Right atrium auricular region (tissue), 2 donors: ENCODE measurements at places on chromosomes 11 and 22. TPM values are rescaled to one million over a fixed set of nuclear protein-coding genes. Genes with fewer than 3 reads are reported as not detected.

GRCh38 chr22:24190159-24190540 lies 8.9 kb downstream of the SUSD2 start:
- H3K27me3 ChIP-seq, result no peaks in the 10 kb centered on the region
- H3K36me3 ChIP-seq, result no peaks in the 10 kb centered on the region
- no peak overlapping the region for H3K4me3 ChIP-seq
- no peak overlapping the region for H3K27ac ChIP-seq

DNA sequence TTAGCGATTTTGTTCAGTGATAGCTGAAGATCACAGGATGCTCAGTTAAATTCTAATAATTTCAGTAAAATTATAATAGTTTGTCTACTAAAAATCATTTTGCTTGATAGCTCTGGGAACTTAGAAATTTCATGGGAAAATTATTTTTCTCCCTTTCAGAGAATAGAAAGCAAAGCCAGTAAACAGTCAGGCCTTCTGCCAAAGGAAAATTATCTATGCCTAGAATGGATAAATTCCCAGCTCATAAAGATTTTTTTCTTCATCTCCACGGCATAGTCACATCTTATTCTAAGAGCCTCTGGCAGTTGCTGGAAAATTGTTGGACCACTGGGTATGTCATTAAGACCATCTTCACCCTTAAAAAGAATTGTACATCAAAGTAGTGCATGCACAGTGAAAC lies 169.6 kb upstream of the ANO3 start:
- no peak overlapping the region for H3K4me3 ChIP-seq
- no peaks in the 10 kb centered on the region for H3K27me3 ChIP-seq

- H3K4me1 ChIP-seq, result no peaks in the 10 kb centered on the region
- peak; percentile 77 for DNase-seq
- H3K27ac ChIP-seq, result no peak overlapping the region
These were observed 75.9 kb upstream of the PRR5 start for GRCh38 chr22:44625981-44626687.

DNA sequence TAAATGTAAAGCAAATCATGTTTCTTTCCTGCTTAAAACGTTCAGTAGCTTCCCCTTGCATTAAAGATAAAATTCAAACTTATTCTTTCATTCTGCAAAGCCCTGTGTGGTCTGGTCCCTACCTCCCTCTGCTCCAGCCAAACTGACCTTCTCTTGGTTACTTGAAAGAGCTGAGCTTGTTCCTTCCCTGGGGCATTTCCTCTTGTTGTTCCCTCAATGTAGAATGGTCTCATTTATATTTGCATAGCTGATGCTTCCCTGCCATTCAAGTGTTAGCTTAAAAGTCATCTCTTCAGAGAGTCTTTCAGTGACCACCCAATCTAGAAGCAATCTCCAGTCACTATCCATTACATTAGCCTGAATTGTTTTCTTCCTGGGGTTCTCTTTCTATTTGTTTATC lies 1618.5 kb upstream of the TENM4 start:
- no peak overlapping the region for H3K27ac ChIP-seq
- H3K4me3 ChIP-seq, result no peak overlapping the region
- no peaks in the 10 kb centered on the region for H3K36me3 ChIP-seq
- DNase-seq, result no peak

- DNase-seq, result no peak
- H3K27ac ChIP-seq, result no peak overlapping the region
- no peaks in the 10 kb centered on the region for H3K36me3 ChIP-seq
These were observed 47.1 kb upstream of the NECTIN1 start for GRCh38 chr11:119776031-119776636.

GRCh38 chr11:9249252-9249651 lies 15.9 kb downstream of the DENND5A start:
- DNase-seq, result no peak
- H3K27ac ChIP-seq, result no peak overlapping the region
- no peaks in the 10 kb centered on the region for H3K27me3 ChIP-seq
- no peak overlapping the region for H3K4me3 ChIP-seq

- DNase-seq, result no peak
- no peak overlapping the region for H3K4me3 ChIP-seq
- H3K27me3 ChIP-seq, result no peaks in the 10 kb centered on the region
- no peaks in the 10 kb centered on the region for H3K4me1 ChIP-seq
- no peak overlapping the region for H3K27ac ChIP-seq
These were observed 543.5 kb downstream of the BRD1 start for GRCh38 chr22:49284056-49284784.

DNA sequence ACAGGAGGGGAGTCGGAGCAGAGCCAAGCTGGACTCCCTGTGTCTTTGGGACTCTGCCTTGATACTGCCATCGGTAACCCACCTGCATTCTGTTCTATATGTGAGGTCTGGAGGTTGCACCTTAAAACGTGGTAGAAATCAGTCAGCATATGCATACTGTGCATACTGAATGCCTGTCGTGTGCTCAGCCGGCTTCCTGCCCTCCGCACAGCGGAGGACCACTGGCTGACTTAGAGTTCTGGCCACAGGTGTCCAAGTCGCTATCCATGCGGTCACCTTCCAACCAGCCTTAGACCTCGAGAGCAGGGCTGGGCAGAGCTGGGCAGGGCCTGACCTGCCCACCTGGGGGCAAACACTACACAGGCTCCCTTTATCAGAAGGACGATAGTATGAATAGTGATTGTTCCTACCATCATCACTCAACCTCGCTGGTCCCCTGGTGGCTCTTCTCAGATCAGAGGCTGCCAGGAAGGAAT lies 3.8 kb downstream of the TBC1D10C start:
- no peak overlapping the region for H3K4me3 ChIP-seq
- no peak overlapping the region for H3K27ac ChIP-seq
- no peaks in the 10 kb centered on the region for H3K36me3 ChIP-seq
- H3K27me3 ChIP-seq, result no peaks in the 10 kb centered on the region
- no peak for DNase-seq
- peaks cover 34% of the 10 kb centered on the region for H3K4me1 ChIP-seq

DNA sequence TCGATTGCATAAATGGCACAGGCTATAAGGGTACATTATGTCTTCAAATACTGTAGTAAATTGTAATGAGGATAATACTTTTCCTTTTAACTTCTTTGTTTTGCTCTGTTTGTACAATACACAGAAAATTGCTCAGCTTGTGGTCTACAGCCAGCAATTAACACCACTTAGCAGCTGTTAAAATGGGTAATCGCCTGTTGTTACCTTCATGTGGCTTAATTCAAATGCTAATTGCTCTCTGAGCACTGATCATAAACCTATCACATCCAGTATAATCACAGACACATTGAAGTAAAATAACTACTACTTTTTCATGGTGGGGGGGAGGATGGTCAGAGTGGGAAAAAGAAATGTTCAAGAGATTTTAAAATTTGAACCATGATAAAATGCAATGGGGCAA lies 1164.1 kb upstream of the CNTN5 start:
- H3K27me3 ChIP-seq, result no peaks in the 10 kb centered on the region
- no peaks in the 10 kb centered on the region for H3K36me3 ChIP-seq
- no peaks in the 10 kb centered on the region for H3K4me1 ChIP-seq
- DNase-seq, result no peak

- no peaks in the 10 kb centered on the region for H3K36me3 ChIP-seq
- H3K4me3 ChIP-seq, result peak overlapping the region; percentile 97
- no peaks in the 10 kb centered on the region for H3K27me3 ChIP-seq
- DNase-seq, result no peak
- peak overlapping the region; percentile 98 for H3K27ac ChIP-seq
These were observed 1.1 kb downstream of the ST13 start for GRCh38 chr22:40855071-40855978.

GRCh38 chr22:21074102-21074715 lies 28.5 kb downstream of the LRRC74B start:
- no peaks in the 10 kb centered on the region for H3K27me3 ChIP-seq
- H3K36me3 ChIP-seq, result no peaks in the 10 kb centered on the region
- no peak for DNase-seq
- H3K4me3 ChIP-seq, result no peak overlapping the region

- no peak overlapping the region for H3K27ac ChIP-seq
- H3K27me3 ChIP-seq, result no peaks in the 10 kb centered on the region
- DNase-seq, result no peak
- no peaks in the 10 kb centered on the region for H3K36me3 ChIP-seq
- H3K4me3 ChIP-seq, result no peak overlapping the region
These were observed 582.6 kb downstream of the METTL15 start for GRCh38 chr11:28690746-28691145.

DNA sequence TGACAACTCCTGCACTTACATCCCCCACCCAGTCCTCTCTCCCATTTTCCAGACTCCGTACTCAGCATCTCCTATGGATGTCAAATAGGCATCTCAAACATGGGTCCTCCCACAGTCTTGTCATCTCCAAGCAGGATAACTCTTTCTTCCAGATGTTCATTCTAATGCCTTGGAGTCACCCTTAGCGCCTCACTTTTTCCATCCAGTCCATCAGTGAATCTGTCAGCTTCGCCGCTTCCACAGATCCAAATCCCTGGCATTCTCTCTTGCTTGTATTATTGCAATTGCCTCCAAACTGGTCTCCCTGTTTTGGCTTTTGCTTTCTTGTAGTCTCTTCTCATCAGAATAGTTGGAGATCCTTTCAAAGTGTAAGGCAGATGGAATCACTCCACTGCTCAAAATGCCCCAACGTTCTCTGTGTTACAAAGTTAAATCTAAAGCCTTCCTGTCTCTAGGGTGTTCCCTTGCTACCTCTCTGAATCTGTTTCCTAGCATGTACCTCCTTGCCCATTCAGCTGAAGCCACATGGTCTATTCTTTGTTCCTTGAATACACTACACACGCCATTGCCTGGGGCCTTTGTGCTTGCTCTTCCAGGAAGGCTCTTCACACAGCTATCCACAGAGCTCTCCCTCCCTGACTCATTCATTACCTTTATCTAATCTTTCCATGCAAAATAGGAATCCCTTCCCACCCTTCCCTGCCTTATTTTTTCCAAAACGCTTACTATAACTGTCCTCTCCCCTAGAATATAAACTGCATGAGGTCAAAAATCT lies 64.8 kb downstream of the UBASH3B start:
- DNase-seq, result no peak
- no peaks in the 10 kb centered on the region for H3K27me3 ChIP-seq
- H3K36me3 ChIP-seq, result no peaks in the 10 kb centered on the region
- H3K4me3 ChIP-seq, result no peak overlapping the region
- H3K4me1 ChIP-seq, result no peaks in the 10 kb centered on the region

DNA sequence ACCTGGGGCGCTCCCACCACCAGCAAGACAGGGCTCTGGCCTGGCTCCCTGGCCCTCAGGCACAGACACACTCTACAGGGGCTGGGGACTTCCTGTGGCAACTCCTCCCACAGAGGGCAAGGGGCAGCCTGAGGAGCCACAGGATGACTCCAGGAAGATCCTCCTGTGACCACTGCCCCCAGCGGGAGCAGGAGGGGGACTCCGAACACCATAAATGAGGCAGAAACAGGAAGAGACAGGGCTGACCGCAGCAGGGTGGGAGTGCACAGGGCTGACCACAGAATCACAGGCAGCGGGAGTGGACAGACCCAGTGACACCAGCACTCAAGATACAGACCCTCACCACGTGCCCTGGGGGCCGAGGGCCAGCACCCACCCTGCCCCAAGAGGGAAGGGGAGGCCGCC lies 10.8 kb downstream of the ARAP1 start:
- no peak for DNase-seq
- H3K27me3 ChIP-seq, result no peaks in the 10 kb centered on the region
- H3K36me3 ChIP-seq, result no peaks in the 10 kb centered on the region
- H3K4me3 ChIP-seq, result no peak overlapping the region
- no peaks in the 10 kb centered on the region for H3K4me1 ChIP-seq

- no peak overlapping the region for H3K27ac ChIP-seq
- H3K27me3 ChIP-seq, result no peaks in the 10 kb centered on the region
- H3K36me3 ChIP-seq, result peaks cover 63% of the 10 kb centered on the region
- no peak for DNase-seq
These were observed 40.8 kb downstream of the BID start for GRCh38 chr22:17733466-17733865.

GRCh38 chr11:17406082-17406817 lies 17.8 kb upstream of the KCNJ11 start:
- H3K27ac ChIP-seq, result peak overlapping the region; percentile 85
- no peaks in the 10 kb centered on the region for H3K27me3 ChIP-seq
- H3K4me3 ChIP-seq, result no peak overlapping the region
- H3K36me3 ChIP-seq, result no peaks in the 10 kb centered on the region
- H3K4me1 ChIP-seq, result peaks cover 29% of the 10 kb centered on the region
- DNase-seq, result no peak

DNA sequence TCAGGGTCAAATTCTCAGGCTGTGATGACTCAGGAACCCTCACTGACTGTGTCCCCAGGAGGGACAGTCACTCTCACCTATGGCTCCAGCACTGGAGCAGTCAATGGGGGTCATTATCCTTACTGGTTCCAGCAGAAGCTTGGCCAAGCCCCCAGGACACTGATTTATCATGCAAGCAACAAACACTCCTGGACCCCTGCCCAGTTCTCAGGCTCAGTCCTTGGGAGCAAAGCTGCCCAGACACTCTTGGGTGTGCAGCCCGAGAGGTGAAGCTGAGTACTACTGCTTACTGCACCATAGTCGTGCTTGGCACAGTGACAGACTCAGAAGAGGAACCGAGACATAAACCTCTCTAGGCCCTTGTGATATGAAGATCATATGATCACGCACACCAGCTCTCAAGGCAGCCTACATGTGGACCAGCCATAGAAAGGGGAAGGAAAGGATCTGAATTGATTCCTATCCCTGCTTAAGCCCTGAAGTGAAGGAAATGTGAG lies 58.2 kb downstream of the ZNF280B start:
- no peak overlapping the region for H3K4me3 ChIP-seq
- H3K36me3 ChIP-seq, result no peaks in the 10 kb centered on the region
- H3K4me1 ChIP-seq, result no peaks in the 10 kb centered on the region
- H3K27me3 ChIP-seq, result no peaks in the 10 kb centered on the region
- H3K27ac ChIP-seq, result no peak overlapping the region

DNA sequence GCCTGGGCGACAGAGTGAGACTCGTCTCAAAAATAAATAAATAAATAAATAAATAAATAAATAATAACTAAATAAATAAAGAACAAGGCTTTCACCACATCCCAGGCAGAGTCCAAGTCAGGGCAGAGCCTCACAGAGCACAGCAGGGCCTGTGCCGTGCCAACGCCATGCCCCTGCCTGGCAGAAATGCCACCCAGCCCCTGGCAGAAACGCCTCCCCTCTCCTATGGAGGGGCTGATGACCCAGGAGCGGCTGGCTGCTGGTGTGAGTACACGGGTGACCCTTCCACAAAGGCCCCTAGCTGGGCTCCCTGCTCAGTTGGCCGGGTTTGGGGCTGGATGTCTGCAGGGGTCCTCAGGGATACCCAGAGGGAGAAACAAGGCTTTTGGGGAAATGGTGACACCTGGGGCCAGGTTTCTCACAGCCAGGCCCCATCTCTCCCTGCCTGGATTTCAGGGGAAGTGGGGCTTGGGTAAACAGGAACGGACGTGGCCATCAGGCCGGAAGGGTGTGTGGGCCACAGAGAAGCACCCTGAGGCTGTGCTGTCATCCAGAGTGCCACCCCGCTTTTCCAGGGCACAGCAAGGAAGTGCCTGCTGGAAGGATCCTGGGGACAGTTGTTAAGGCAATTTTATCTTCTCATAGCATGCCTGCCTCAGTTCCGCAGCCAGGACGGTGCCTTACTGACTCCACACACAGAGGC lies 5.1 kb downstream of the BID start:
- H3K4me1 ChIP-seq, result no peaks in the 10 kb centered on the region
- no peak overlapping the region for H3K27ac ChIP-seq
- DNase-seq, result no peak
- no peak overlapping the region for H3K4me3 ChIP-seq
- H3K27me3 ChIP-seq, result no peaks in the 10 kb centered on the region

The DUSP8 gene
- 4.4 TPM for total RNA-seq

The APOBEC3G gene
- 2.5 TPM for total RNA-seq

The PAMR1 gene
- 8.6 TPM for total RNA-seq

The CRYBB3 gene
- not detected for total RNA-seq

The SLC7A4 gene
- total RNA-seq, result 1.9 TPM

The C11orf97 gene
- not detected for total RNA-seq

The PIWIL4 gene
- total RNA-seq, result 3.2 TPM

The PDGFB gene
- total RNA-seq, result 22.0 TPM

The NRIP3 gene
- total RNA-seq, result 1.4 TPM
